BJ (cell line): ENCODE measurements at places on chromosomes 6 and 20. TPM values are rescaled to one million over a fixed set of nuclear protein-coding genes. Genes with fewer than 3 reads are reported as not detected.

The SLC35A1 gene
- 10.5 and 21.1 TPM in 2 replicates for polyA plus RNA-seq

The BYSL gene
- polyA plus RNA-seq, result 18.0 and 28.5 TPM in 2 replicates

The CRISP3 gene
- polyA plus RNA-seq, result not detected in 2 replicates

GRCh38 chr6:39453241-39453640 lies 130.7 kb upstream of the KCNK16 start:
- DNase-seq, result no peak

DNA sequence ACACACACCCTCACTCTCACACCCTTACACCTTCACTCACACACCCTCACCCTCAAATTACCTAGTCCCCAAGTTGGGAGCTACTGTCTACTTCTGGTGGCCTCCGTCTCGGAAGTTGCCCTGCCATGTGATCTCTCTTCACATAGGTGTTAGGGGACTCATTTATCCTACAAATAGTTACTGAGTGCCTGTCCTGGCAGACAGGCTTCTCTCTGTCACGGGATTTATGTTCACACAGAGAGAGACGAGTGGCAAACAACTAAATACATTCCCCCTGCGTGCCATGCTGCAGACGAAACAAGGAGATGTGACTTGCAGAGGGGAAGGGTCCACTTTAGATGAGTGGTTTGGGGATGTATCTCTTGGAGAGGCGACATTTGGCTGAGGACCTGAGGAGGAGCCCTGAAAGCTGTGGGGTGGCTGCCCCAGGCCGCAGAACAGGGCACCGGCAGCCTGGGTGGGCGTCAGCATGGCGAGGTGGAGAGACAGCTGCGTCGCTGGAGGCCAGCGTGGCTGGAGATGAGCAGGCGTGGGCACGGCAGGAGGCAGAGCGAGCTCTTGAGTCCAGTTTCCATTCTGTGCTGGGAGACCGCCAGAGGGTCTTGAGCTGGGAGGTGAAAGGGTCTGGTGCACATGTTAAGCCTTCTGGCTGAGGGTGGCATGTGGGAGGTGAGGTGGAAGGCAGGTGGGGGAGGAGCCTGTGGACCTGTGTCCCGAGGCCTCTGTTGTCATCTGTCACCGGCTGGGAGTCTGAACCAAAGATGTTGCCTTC lies 17.2 kb downstream of the DYNLT1 start:
- DNase-seq, result no peak

The PGC gene
- polyA plus RNA-seq, result not detected in 2 replicates

GRCh38 chr6:18076231-18076630 lies 46.2 kb downstream of the NHLRC1 start:
- no peak for DNase-seq

DNA sequence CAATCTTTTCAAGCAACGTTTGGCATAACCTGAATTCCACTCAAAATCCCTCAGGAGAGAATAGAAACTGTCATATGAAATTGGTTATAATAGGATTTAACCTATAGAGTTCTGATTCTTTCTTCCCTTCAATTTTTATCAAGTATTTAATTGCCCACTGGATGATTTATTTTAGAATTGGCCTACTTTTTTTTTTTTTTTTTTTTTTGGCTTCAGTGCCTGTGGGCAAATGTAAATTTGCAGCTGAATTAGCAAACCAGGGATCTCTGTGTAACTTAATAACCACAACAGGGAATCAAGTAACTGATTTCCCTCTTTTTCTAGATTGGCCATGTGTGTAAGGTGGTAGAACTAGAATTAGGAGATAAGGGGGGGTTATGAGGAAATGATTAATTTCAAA lies 157.0 kb downstream of the SOX4 start:
- no peak for DNase-seq

The GLP1R gene
- not detected in 2 replicates for polyA plus RNA-seq

The RGS17 gene
- 0.09 and 0.12 TPM in 2 replicates for polyA plus RNA-seq

DNA sequence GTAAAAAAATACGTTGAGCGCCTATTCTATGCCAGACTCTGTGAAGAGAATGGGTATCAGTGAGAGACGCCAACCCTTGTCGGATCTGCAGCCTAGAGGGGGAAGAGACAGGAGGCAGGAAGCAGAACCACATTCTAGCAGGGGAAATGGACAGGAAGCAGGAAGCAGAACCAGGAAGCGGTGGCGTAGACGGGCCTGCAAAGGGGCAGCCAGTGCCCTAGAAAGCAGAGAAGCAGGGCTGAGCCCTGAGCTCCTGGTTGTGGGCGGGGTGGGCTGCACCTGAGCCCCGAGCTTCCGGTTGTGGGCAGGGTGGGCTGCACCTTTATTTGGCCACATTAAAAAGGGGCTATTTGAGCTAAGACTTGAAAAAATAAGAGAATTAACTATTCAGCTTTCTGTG lies 71.9 kb downstream of the FAM120B start:
- DNase-seq, result no peak

The KIF25 gene
- not detected in 2 replicates for polyA plus RNA-seq

DNA sequence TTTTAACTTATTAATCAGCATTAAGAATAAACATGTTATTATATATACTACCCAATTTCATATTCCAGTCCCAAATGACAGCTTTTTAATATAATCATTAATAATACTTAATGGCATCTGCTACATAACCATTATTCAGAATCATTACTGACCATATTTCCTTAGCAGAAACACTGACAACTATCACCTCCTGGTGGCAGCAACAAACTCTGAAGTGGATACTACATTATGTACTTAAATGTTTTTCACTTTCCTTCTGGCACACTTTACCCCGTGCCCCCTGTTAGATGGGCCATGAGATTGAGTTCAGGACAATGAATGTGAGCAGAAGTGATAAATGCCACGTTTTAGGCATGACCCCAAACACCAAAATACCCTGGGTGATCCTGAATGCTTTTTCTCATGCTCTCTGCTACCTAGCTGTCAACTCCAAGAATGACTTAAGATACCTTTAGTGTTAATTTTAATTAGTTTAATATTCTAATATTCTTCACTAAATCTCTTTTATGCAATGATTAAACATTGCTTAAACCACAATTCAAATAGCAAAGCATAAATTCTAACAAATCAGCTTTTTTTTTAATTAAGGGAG lies 77.1 kb downstream of the LMBRD1 start:
- no peak for DNase-seq

GRCh38 chr6:47195011-47195650 lies 114.6 kb downstream of the TNFRSF21 start:
- DNase-seq, result no peak

- DNase-seq, result no peak
Measured at GRCh38 chr20:62924442-62925075, 1.7 kb downstream of the DIDO1 start.

- no peak for DNase-seq
Measured at GRCh38 chr20:59159091-59159490, 4.5 kb upstream of the ZNF831 start.

GRCh38 chr20:1946762-1947534 lies 46.9 kb downstream of the PDYN start:
- DNase-seq, result no peak

The BMP6 gene
- polyA plus RNA-seq, result 0.06 and 0.10 TPM in 2 replicates

DNA sequence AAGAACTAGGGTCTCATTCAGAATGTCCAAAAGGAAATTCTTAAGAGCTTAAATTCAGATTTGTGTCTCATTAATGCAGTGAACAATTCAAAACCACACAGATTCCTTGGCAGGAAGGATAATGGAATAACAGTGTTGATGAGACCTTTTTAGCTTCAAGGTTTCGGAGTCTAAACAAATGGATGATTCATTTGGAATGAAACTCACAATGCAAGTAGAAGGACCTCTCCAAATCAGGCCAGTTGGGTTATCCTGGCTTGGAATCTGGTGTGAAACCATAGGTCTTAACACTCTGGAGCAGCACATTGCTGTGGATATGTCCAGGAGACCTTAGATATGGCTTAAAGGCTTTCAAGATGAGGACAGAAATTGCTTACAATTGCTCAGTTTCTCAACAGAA lies 44.9 kb downstream of the KCTD20 start:
- no peak for DNase-seq

The OLIG3 gene
- not detected in 2 replicates for polyA plus RNA-seq

The COL12A1 gene
- polyA plus RNA-seq, result 868 and 1,308 TPM in 2 replicates
